ENCODE measurements at places on chromosomes 2 and 18. TPM values are rescaled to one million over a fixed set of nuclear protein-coding genes. Genes with fewer than 3 reads are reported as not detected.

The IHH gene
- total RNA-seq = not detected

DNA sequence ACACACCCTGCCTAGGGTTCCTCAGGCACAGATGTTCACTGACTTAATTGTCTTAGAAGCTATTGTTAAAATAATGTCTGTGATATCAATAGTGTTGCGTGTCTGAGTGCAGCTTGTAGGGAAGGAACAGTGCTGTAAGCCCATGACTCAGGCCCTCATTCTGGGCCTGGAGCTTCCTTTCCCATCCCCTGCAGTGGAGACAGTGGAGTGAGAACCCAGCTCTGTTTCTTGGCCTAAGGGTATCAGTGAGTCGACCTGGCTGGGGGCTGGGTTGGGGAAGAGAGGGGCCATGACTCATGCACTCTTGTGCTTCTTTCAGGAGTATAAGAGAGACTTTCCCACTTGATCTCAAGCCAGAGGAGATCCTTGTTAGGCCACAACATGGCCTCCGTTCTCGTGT, 106.8 kb downstream of the HRH4 start:
- no peaks in the 10 kb centered on the region for H3K27me3 ChIP-seq
- no peak for DNase-seq

- peak overlapping the region; percentile 82 for H3K27ac ChIP-seq
- peaks cover 54% of the 10 kb centered on the region for H3K4me1 ChIP-seq
- DNase-seq = peak; percentile 31
These were observed 74.1 kb downstream of the TLK1 start for GRCh38 chr2:171086352-171087290.

GRCh38 chr2:125167820-125168219, 1142.7 kb downstream of the CNTNAP5 start:
- H3K4me3 ChIP-seq = no peak overlapping the region
- H3K4me1 ChIP-seq = no peaks in the 10 kb centered on the region
- H3K27me3 ChIP-seq = no peaks in the 10 kb centered on the region
- DNase-seq = no peak
- H3K36me3 ChIP-seq = no peaks in the 10 kb centered on the region

GRCh38 chr2:162072976-162073887, 783 bp downstream of the DPP4 start:
- H3K4me3 ChIP-seq = peak overlapping the region; percentile 91
- peaks cover 36% of the 10 kb centered on the region for H3K4me1 ChIP-seq
- H3K27ac ChIP-seq = peak overlapping the region; percentile 87
